ENCODE measurements at places on chromosomes 1 and 21. TPM values are rescaled to one million over a fixed set of nuclear protein-coding genes. Genes with fewer than 3 reads are reported as not detected.

LENEP gene
- total RNA-seq, result 0.57 TPM

FCGR1A gene
- 12.8 TPM for total RNA-seq

DESI2 gene
- total RNA-seq, result 41.5 TPM

RGS13 gene
- 4.9 TPM for total RNA-seq

LRRC38 gene
- total RNA-seq, result not detected

MED8 gene
- 38.8 TPM for total RNA-seq

AMPD1 gene
- not detected for total RNA-seq

TSSK3 gene
- total RNA-seq, result 1.5 TPM
